ENCODE measurements at places on chromosomes 1 and 21.

- DNase-seq = no peak
Measured at GRCh38 chr1:43719063-43719462, 11.7 kb downstream of the ST3GAL3 start.

- DNase-seq = no peak
Measured at GRCh38 chr1:94105957-94106529, 14.9 kb downstream of the ABCA4 start.

DNA sequence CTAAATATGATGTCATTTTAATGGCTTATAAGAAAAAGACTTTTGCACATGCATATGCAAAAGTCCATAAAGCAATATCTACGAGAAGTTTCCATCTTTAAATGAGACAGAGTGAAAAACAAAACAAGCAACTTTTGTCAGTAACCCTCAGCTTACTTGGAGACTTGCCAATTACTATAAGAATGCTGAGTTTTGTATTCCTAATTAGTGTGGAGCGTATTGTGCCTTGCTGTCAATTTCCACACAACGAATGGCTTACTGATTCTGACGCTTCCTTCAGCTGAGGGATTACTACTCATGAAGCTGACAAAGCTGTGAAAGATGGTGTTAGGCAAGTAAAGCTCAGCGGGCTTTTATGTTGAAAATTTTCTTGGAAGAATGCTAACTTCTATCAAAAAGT lies 440.4 kb upstream of the ADAMTS5 start:
- DNase-seq = no peak

- DNase-seq = peak; percentile 93
Measured at GRCh38 chr1:151047591-151047924, at the start of gene C1orf56. Gene C1orf56 (plus strand): TSS chr1:151047751. CDS start chr1:151047848, 97 bp downstream.

DNA sequence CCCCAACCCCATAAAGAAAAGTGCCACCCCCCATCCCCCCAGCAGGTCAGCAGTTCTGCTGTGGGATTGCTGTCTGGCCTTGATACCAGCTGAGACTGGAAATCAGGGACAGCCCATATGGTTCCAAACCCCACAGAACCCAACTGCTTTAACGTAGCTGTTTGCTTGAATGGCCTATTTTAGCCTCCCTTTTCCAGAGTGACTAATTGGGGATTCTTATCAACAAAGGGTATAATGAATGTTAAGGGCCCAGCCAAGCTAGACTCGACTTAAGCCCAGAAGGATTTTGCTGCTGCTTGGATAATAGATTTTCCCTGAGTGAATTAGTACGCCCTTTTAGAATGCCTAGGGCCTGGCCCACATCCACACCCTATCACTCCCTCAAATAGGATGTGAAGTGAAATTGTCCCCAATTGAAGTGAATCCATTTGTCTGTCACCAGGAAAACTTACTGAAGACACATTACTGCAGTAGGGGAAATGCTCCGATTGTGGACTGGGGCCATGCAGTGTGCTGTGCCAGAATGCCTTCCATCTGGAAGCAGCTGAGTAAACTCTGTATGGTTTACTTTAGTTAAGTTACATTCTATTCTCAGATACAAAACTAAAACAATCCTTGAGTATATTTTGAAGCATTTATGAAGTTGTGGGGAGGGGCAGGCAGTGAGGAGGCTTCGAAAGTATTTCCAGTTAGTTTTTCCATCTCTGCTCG lies 156.9 kb downstream of the DHRS3 start:
- DNase-seq = peak; percentile 66

DNA sequence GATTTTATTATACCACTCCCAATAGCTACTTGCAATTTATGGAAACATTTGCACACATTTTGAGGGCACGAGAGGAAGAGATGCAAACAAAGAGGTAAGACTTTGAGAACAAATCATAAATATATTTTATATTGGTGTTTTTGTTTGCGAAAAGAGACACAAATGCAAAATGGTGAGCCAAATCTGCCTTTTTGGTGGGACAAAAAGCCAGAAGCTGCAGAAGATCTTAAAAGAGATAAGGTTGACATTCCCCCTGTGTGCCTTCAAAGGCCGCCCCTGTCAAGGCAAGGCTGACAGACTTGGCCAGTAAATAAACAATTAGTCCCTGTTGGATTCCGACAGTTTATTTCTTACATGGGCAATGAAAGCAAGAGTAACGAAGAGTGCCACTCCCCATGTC lies 122.8 kb downstream of the LBR start:
- DNase-seq = no peak

- DNase-seq = no peak
Measured at GRCh38 chr1:36343651-36344394, 20.4 kb upstream of the EVA1B start.

DNA sequence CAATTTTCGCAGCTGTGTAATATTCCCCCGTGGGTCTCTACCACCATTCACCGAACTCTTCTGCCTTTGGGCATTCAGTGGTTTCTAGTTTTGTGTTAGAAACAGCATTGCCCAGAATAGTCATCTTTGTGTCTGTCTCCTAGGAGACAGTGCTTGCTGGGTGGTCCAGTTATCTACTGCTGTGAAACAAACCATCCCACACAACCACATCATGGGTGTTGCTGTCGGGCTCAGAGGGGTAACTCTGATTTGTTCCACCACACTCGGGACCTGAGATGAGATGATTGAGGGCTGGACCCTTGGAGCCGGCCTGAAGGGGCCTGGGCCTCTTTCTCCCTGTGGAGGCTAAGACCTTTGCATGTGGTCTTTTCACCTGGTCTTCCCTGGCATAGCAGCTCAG lies 427.2 kb upstream of the VAMP3 start:
- DNase-seq = no peak

DNA sequence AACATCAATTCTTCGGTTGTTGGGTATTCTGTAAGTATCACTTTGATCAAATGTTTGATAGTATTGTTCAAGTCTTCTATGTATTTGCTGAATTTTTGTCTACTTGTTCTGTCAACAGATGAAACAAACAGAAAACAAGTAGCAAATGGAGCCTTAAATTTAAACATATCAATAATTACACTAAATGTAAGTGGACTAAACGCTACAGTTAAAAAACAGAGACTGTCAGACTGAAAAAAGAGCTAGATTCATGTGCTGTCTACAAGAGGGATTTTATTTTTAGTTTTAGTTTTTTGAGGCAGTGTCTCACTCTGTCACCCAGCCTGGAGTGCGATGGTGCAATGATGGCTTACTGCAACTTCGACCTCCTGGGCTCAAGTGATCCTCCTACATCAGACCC lies 10.7 kb upstream of the RAD54L start:
- DNase-seq = no peak

- DNase-seq = no peak
Measured at GRCh38 chr1:3660704-3661103, 8.4 kb downstream of the TP73 start.

DNA sequence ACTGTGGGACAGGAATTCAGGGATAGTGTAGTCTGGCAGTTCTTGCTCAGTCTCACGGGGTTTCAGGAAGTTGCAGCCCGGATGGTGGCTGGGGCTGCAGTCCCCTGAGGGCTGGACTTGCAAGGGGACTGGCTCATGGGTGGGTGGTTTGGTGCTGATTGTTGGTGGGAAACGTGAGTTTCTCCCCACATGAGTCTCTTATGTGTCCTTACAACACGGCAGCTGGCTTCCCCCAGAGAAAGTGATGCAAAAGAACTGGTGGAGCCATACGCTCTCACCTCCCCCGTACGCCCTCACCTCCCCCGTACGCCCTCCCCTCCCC lies 64.9 kb downstream of the EVA1C start:
- no peak for DNase-seq

DNA sequence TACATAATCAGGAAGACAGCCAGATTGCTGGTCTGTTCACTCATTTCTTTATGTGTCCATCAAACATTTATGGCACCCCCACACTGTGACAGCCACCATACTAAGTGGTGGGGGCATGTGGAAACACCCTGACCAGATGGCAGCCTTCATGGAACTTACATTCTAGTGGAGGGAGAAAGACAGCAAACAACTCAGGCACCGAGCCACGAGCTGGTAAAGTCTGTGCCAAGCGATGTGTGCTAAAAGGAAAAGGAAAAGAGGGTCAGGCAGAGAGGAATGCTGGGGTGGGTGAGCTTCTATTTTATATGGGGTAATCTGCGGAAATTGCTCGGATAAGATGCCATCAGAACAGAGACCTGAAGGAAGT lies 33.2 kb upstream of the CD2 start:
- DNase-seq = no peak
